ENCODE measurements at places on chromosomes 11 and 22. TPM values are rescaled to one million over a fixed set of nuclear protein-coding genes. Genes with fewer than 3 reads are reported as not detected.

The KRTAP5-1 gene
- not detected for total RNA-seq

- DNase-seq, result no peak
Measured at GRCh38 chr22:44182588-44183286, 2.0 kb downstream of the PARVG start.

The RFPL2 gene
- 0.31 TPM for total RNA-seq

- DNase-seq, result no peak
Measured at GRCh38 chr11:76307396-76307795, 73.5 kb downstream of the THAP12 start.

DNA sequence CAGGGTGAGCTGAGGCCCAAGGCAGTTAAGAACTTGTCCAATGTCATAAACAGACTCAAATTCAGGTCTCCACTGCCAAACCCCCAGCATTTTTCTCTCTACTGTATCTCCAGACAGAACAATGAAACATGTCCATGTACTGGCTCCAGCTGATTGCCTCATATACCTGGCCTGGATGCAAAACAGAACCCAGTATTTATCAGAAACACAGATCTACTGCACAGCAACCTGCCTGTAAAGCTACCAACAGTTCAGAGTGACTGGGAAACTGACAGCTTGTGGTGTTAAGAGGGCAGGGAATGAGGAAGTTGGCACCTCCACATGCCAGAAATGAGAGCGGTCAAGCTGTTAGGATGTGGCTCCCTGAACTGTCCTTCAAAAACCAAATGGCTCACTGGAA, 41.6 kb downstream of the C11orf71 start:
- no peak for DNase-seq

The MRGPRX3 gene
- total RNA-seq, result not detected

The MIAT gene
- 221 TPM for total RNA-seq

DNA sequence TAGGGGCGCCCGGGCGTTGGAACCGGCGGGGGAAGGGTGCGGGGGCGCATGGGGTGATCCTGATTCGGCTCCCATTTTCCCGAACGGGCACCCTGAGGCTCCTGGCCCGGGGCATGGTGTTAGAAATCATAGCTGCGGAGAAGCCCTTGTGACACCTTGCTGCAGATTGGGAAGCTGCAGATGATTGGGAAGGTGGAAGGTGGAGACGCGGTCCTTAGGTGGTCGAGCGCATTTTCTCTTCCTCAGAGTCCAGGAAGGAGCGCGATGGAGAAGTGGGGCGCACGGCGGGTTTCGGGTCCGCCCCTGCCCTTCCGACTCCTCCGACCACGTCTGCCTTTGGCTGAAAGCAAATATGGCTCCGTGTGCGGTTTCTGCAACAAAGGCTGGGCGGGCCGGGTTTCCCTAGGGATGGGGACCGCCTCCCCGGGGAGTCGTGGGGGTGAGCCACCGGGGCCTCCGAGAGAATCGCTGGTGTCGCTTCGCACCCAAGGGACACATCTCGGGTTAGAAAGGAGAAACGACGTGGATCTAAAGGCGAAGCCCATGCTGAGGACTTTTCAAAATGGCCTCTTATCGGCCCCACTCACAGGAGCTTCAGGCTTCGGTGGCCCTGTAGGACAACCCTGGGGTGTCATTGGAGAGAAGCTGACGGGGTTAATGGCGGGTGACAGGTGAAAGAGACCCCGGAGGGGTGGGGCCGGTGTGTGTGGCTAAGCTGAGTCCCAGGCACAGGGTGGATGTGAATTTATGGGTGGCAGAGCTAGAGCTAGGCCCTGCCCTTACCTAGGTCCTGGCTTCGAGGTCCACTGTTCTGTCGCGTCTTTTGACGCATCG, 707 bp upstream of the FTH1 start:
- DNase-seq, result peak; percentile 63

The CASTOR1 gene
- total RNA-seq, result 2.7 TPM

The CD3D gene
- total RNA-seq, result not detected

DNA sequence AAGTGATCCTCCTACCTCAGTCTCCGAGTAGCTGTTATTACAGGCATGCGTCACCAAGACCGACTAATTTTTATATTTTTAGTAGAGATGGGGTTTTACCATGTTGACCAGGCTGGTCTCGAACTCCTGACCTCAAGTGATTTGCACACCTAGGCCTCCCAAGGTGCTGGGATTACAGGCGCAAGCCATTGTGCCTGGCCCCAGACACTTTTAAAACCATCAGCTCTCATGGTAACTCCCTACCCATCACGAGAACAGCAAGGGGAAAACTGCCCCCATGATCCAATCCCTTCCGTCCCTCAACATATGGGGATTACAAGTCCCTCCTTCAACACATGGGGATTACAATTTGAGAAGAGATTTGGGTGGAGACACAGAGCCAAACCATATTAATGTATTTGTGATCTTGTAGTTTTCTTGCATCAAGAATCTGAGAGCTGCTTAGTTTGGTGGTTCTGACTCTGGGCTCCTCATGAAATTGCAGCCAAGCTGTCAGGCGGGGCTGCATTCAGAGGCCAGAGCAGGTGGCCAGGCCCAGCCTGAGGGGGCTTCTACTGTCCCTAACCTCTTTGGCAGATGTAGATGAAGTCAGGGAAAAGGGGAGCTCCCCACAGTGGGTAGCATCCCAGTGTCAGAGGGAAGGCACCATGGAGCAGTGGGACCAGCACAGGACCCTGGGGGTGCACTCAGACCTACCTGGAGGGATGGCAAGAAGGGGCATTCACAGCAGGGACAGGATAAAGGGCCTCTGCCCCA, 31.2 kb upstream of the PRAME start:
- DNase-seq, result no peak

The OR8G5 gene
- 0.16 TPM for total RNA-seq

The SPDYC gene
- not detected for total RNA-seq

DNA sequence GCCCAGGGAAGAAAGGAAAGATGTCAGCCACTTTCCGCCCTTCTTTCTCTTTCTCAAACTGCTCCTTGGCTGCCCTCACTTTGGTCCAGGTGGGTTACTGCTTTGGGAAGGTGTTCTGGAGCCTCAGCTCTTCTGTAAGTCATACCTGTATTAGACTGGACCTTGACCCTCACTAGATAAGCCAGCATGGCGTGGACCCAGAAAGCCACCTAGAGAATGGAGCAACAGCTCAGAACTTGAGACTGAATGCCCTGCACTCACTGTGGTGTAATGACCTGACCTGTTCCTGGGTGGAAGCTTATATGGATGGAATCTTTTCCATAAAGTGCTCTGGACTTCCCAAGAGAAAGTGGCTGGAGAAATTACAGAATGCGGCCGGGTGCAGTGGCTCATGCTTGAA, 15.6 kb downstream of the ACP2 start:
- no peak for DNase-seq

DNA sequence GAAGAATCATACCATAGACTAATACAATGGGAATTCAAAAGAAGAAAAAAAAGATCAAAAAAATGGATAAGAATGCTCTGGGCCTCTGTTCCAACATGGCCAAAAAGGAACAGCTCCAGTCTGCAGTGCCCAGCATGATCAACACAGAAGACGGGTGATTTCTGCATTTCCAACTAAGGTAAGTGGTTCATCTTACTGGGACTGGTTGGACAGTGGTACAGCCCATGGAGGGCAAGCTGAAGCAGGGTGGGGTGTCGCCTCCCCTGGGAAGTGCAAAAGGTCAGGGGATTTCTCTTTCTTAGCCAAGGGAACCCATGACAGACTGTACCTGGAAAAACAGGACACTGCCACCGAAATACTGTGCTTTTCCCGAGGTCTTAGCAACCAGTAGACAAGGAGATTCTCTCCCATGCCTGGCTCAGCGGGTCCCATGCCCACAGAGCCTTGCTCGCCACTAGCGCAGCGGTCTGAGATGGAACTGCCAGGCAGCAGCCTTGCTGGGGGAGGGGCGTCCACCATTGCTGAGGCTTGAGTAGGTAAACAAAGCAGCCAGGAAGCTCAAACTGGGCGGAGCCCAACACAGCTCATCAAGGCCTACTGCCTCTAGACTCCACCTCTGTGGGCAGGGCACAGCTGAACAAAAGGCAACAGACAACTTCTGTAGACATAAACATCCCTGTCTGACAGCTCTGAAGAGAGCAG, 428.4 kb downstream of the MN1 start:
- DNase-seq, result no peak

GRCh38 chr11:63985812-63986155, 454 bp upstream of the OTUB1 start:
- no peak for DNase-seq

GRCh38 chr11:19939415-19939929, 220.8 kb downstream of the DBX1 start:
- no peak for DNase-seq

The KIAA1671 gene
- total RNA-seq, result 5.0 TPM

The MPZL3 gene
- total RNA-seq, result 1.6 TPM

The CASP12 gene
- not detected for total RNA-seq

GRCh38 chr11:44866286-44866685, 84.4 kb downstream of the TP53I11 start:
- no peak for DNase-seq

The DDIAS gene
- 2.2 TPM for total RNA-seq

The DUSP8 gene
- 5.6 TPM for total RNA-seq
